ENCODE measurements at places on chromosomes 12 and 14.

DNA sequence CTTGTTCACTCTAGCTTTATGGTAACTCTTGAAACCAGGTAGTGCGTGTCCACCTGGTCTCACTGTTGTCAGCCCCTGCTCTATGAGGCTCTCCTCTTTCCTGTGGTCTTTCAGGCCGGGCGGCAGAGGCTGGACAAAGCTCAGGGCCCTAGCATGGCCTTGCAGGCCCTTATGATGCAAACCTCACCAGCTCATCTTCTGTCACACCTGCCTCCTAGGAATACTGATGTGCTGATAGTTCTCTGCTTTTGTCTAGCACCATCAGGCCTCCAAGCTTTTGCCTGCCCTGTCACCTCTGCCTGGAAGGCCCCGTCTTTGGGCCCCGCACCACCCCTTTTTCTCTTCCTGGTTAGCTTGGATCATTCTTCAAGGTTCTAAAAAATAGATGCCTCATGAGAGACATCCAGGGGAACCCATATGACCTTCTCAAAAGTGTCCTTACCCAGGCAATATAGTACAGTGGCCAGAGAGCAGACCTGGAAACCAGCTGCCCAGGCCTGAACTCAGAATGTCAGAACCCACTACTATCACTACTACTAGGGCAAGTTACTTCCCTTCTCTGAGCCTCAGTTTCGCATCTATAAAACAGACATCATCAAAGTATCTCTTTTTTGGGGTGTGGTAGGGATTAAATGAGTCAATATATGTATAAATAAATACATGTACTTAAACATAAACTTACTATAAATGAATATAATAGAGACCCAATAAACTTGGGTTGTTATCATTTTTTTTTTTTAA lies 91.7 kb downstream of the ZFP36L1 start:
- DNase-seq: no peak

- DNase-seq: no peak
These were observed 205.0 kb upstream of the CCDC196 start for GRCh38 chr14:66281036-66281776.

GRCh38 chr14:58873228-58873953 lies 235.6 kb downstream of the DACT1 start:
- no peak for DNase-seq

DNA sequence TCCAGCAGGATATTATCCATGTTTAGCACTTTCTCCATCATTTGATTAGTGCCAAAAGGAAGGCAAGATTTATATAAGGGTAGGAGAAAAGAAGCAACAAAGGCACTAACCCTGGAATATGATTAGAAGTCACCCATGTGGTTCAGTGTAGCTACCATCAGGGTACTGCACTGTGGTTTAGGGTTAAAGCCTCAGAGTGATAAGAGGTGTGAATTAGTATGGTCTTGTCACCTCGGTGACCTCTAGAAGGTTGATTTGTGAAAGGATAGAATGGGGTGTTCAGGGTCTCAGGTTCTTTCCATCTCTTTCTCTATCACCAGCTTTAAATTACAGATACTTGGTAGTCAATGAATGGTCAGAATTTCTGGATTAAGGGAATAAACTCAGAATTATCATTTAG lies 103.0 kb upstream of the TMTC2 start:
- no peak for DNase-seq

GRCh38 chr12:121797937-121798786 lies 4.7 kb upstream of the RHOF start:
- DNase-seq: no peak

- DNase-seq: no peak
These were observed 23.7 kb downstream of the FOXA1 start for GRCh38 chr14:37571391-37571790.

DNA sequence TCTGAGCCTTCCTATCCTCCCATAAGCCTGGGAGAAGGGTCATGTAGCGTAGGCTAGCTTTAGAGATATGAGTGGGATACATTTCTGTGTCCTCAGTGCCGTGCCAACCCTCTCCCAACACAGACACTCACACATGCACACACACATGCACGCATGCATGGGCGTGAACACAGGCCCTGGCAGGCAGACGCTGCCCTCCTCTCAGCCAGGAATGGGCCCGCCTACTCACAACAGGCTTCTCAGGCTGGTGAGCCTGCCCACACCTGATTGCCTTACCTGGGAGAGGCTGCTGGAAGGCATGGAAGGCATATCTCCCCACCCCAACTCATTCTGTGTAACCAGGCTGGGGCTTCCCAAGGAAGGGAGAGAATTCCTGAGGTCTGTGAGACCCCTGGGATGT lies 12.8 kb upstream of the ACVR1B start:
- no peak for DNase-seq

GRCh38 chr12:89829434-89829975 lies 120.9 kb upstream of the ATP2B1 start:
- no peak for DNase-seq

DNA sequence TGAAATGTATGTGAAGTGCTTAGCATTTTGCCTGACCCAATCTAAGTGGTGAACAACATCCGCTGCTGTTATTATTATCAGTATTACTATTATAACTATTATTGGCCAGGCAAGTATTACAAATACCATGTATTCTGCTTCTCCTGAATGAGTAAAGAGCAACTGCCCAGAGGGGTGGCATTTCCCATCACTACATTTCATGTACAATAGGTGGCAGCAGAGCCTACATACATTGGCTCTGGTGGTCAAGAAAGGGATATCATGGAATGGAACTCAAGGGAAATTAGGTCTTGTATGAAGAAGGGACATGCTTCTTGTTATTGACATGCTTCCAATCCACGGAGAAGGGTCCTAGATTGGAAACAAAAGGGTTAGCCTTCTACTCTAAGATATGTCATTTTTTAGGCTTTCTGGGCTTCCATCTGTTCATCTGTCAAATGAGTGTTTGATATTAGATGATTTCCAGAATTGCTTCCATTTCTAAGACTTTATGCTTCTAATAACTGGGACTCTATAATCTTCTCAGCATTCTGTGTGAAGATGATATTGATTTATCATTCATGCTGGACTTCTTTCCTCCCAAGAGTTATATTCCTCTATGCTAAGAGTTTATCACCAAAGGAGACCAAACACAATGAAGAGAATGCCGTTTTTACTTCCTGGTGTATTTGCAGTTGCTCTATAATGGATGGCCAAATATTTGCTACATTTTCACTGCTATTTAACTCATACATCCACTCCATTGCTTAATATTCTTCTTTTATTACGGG lies 239.1 kb downstream of the SSPN start:
- DNase-seq: no peak

- no peak for DNase-seq
These were observed 18.0 kb downstream of the MFAP5 start for GRCh38 chr12:8644345-8645248.

- DNase-seq: no peak
These were observed 522.3 kb downstream of the MED13L start for GRCh38 chr12:115755061-115755724.

GRCh38 chr14:61468063-61468825 lies 146.9 kb downstream of the PRKCH start:
- no peak for DNase-seq

GRCh38 chr12:86261142-86261541 lies 5.0 kb upstream of the MGAT4C start:
- DNase-seq: no peak

GRCh38 chr14:32934073-32934880 lies 4.4 kb upstream of the NPAS3 start:
- DNase-seq: no peak

- no peak for DNase-seq
These were observed 14.4 kb downstream of the FGD6 start for GRCh38 chr12:95202691-95203486.

- DNase-seq: no peak
These were observed 38.5 kb downstream of the CCDC60 start for GRCh38 chr12:119373001-119373400.

GRCh38 chr14:70257526-70257925 lies 68.8 kb upstream of the SLC8A3 start:
- no peak for DNase-seq

- no peak for DNase-seq
These were observed 67.2 kb downstream of the AEBP2 start for GRCh38 chr12:19506497-19506896.

- DNase-seq: peak; percentile 71
These were observed at the start of gene TESPA1 for GRCh38 chr12:54984658-54985376. Gene TESPA1, minus strand, starts transcription at chr12:54984762. Its CDS starts 10,200 bp downstream, at chr12:54974562.

DNA sequence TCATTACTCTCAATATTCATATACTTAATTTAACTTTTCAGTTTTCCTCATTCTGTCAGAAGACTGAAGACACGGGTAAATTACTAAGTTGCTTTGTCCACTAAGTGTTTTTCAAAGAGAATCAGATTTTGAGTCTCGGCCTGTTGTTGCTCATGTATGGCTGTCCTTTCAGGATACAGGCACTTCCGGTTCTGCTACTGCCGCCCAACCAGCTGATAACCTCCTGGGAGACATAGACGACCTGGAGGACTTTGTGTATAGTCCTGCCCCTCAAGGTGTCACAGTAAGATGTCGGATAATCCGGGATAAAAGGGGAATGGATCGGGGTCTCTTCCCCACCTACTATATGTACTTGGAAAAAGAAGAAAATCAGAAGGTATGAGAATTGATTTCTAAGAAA lies 28.3 kb upstream of the TEAD4 start:
- no peak for DNase-seq

DNA sequence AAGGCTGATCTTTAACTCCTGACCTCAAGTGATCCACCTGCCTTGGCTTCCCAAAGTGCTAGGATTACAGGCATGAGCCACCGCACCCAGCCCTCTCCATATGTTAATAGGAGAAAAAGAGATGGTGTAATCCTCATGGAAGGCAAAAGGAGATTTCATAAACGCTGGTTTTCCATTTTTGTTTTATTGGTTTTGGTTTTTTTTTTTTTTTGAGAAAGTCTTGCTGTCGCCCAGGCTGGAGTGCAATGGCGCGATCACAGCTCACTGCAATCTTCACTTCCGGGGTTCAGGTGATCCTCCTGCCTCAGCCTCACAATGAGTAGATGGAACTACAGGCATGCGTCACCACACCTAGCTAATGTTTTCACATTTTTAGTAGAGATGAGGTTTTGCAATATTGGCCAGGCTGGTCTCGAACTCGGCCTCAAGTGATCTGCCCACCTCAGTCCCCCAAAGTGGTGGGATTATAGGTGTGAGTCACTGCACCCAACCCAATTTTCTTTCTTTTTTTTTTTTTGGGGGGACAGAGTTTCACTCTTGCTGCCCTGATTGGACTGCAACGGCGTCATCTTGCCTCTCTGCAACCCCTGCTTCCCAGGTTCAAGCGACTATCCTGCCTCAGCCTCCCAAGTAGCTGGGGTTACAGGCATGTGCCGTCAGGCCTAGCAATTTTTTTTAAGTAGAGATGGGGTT lies 8.1 kb downstream of the PTGES3 start:
- no peak for DNase-seq

- no peak for DNase-seq
These were observed 57.3 kb downstream of the DAD1 start for GRCh38 chr14:22531451-22532344.

DNA sequence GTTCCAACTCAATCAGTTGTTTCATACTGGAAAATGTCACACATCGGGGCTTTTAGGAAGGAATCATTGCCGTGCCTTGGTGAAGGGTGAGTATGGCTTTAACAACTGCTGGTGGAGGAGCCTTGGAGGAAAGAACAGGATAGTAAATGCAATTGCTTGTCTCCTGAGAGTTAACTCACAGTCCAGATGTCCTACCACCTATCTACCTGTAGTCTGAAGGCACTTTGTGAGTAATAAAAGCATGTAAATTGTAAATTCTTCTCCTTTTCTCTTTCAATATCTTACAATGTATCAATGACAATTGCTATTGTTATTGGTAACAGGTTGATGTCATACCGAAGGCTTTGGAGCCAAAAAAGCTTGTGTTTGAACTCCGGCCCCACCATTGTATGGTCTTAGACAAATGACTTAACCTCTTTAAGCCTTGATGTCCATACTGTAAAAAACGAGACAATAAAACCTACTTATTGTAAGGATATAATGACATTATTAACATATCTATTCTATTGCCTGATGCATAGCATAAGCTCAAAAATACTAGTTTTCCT lies 397.4 kb downstream of the ADAMTS20 start:
- DNase-seq: no peak

DNA sequence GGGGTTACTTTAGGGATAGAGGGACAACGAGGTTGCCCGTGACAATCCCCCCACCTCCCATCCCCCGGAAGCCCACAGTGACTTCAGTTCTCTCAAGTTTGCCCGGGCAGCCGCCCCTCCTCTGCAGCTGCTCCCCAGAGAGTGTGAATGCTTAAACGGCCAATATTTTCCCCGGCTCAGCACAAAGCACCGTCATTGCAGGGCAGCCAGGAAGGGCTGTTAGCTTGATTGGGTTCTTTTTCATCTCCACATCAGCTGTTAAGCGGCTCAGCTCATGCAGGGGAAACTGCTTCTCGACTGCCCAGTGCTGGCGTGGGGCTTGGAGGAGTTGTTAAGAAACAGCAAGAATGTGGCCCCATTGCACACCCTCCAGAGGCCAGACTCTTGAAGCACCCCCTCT lies 120.5 kb upstream of the NCOR2 start:
- no peak for DNase-seq

DNA sequence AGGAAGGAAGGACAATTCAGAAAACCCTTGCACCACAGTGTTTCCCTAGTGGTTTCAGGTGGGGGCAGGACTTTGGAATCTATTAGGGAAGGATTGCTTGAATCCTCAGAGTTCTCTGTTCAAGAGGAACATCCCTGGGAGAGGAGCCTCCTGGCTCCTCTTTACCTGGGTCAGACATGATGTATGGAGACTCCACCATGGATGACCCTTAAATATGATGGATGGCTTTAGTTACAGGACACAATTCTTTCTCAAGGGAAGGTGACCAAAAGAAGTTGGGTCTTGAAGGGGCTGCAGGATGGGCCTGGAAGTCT lies 396.6 kb downstream of the NRXN3 start:
- DNase-seq: no peak

DNA sequence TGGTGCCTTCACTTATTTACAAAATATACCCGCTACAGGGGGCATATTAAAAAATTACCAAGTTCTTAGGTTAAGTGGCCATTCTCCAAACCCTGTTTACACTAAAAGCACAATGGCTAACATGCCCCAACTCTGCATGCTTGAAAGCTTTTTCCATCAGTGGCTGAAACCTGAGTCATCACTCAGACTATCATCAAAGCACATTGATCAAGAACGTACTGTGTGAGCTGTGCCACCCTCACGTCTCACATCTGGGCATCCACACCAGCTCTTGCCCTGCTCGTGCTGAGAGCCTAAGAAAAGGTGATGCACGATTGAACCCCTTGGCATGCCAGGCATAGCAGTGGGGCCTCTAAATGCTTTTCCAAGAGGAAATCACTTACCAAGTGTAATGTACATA lies 13.2 kb downstream of the AQP6 start:
- no peak for DNase-seq

GRCh38 chr12:104792570-104792969 lies 165.5 kb downstream of the SLC41A2 start:
- no peak for DNase-seq

DNA sequence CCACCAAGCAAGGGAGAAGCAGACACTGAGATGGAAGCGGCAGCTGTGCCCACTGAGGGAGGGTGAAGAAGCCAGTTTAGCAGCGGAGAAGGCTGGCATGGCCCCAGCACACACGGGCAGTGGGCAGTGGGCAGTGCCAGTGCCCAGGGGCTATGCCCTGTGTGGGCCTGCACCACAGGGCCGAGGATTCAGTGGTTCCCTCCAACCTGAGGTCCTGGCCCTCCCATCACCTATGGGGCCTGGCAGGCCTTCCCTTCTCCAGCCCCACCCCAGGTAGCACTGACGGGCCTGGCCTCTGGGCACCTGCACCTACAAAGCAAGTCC lies 81.1 kb downstream of the ITPK1 start:
- DNase-seq: no peak

Data from GM18507 (cell line).